AML-193 (cell line): ENCODE measurements at places on chromosomes 3 and 15.

DNA sequence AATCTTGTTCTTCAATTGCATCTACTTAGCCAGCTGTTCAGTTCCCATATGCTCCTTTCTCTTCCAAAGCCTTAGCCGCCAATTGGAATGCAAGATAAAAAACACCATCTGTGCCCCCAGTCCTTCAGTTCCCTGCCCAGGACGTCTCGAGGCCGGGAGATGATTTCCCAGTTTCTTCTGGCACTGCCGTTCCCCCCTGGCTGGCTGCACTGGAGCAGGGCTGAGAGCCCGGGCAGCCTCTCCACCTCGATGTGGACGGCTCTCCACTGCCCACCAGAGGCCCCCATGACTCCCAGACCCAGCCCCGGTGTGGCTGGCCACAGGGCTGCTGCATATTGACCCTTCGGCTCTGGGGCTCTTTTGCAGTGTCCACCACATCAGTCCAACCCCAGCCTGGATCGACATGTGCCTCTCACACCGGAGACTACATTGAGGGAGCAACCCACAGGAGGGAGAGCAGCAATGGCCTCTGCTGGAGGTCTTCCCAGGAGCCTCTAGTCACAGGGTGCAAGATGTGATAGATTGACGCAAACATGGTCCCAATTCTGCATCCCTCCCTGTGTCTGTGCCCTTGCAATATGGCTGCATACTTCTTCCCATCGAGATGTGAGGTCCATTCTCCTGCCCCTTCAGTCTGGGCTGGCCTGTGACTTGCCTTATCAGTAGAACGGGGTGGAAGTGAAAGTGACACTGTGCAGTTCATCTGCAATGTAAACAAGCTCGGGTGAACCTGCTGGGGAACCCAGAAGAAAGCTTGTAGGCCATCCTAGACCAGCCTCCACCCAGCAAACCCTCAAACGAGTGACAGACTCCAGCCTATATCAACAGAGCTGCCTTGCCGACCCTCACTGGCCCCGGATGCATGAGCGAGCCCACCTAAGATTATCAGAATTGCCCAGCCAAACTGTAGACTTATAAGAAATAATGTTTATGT is 52.3 kb upstream of the PRR20G start:
- no peak for DNase-seq

DNA sequence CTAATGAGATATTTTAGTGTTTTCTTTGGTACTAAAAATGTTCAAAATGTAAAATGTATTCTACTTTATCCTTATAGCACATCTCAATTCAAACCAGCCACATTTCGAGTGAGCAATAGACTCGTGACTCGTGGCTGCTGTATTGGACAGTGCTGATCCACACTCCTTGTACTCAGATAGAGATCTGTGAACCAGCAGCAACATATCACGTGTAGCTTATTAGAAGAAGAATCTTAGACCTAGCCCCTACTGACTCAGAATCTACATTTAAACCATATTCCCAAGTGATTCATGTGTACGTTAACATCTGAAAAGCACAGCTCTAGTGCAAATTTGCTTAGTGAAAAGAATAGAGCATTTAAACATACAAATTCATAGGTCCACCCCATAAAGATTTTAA is 130.9 kb downstream of the IL1RAP start:
- DNase-seq: no peak

DNA sequence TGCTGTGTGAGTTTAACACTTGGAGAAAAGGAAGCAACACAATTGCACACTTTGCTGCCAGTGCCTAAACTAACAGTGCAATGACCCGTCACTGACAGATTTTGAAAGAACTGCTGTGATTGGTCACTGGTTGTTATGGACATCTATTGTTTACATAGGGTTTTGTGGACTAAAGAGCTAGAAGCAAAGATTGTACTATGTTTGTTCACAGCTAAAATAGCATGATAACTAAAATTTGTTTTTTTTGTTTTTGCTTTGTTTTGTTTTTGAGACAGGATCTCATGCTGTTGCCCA is 112.4 kb upstream of the GOLGA8J start:
- DNase-seq: no peak

GRCh38 chr3:48492461-48493202 is 11.3 kb downstream of the SHISA5 start:
- DNase-seq: peak; percentile 84

DNA sequence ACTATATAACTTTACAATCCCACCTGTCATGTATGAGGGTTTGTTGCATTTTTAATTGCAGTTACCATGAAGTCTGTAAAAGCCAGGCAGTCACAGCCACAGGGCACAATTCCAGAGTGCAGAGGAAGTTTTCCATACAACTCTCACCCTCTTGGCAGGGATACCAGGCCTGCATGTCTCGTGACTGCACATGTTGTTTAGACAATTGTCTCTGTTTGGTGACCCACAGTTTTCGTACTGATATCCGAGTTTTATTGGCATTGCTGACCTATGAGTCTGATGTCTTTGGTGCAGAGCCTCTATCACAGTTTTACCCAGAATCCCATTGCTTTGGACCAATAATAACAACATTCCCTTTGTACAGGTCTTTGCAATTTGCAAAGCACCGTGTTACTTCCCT is 24.9 kb upstream of the MYZAP start:
- no peak for DNase-seq

DNA sequence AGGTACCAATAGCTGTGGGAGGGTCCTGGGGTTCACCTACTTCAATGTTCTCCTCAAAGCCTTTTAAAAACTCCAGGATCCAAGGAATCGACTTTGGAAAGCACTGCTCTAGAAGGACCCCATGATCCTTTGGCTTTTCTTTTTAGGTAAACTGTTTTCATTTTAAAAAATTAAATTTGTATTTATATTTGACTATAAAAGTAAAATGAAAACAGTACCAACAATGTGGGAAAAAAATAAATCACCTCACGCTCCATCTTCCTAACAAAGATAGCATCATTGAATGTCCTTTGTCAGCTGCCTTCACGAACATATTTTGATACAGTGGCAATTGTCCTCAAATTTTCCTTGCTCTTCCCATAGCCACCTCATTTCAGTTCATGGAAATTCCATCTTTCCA is 127.5 kb downstream of the PLD1 start:
- DNase-seq: no peak

DNA sequence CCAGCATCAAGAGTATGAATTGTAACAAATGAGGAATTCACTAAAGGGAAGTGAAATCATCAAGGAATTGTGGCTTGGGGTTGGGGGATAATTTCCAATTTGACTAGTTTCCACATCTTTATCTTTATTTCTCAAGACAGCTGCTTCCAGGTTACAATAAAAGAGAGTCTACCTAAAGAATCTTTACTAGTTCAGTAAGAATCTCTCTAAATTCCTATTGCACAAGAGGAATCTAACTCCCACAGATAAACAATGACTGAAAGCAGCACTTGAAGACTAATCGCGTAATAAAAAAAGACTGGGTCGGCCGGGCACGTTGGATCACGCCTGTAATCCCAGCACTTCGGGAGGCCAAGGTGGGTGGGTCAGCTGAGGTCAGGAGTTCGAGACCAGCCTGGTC is 194.4 kb downstream of the KBTBD8 start:
- DNase-seq: no peak
